ENCODE measurements at places on chromosomes 7 and 10. TPM values are rescaled to one million over a fixed set of nuclear protein-coding genes. Genes with fewer than 3 reads are reported as not detected.

The FAM180A gene
- 0.70 TPM for total RNA-seq

The FOXP2 gene
- total RNA-seq: 6.7 TPM

The AKR1C1 gene
- total RNA-seq: 167 TPM

The TYW1B gene
- 2.9 TPM for total RNA-seq

The WEE2 gene
- total RNA-seq: not detected

The ANKRD2 gene
- not detected for total RNA-seq

The SYNPO2L gene
- total RNA-seq: 0.19 TPM

The IL15RA gene
- 14.4 TPM for total RNA-seq

The LIMK1 gene
- 8.0 TPM for total RNA-seq

The ZNF248 gene
- total RNA-seq: 13.0 TPM

The CLEC2L gene
- total RNA-seq: not detected

The GRM3 gene
- total RNA-seq: not detected

The TBX20 gene
- total RNA-seq: not detected

The CRTAC1 gene
- total RNA-seq: 0.22 TPM

The PILRA gene
- 1.5 TPM for total RNA-seq

The NPY4R gene
- not detected for total RNA-seq

The EN2 gene
- total RNA-seq: not detected

The ASB15 gene
- not detected for total RNA-seq

The TMEM72 gene
- not detected for total RNA-seq

The PPP1R3C gene
- 70.8 TPM for total RNA-seq

The SLC18A2 gene
- total RNA-seq: 0.13 TPM

The MKX gene
- total RNA-seq: 2.5 TPM

The NUDT13 gene
- total RNA-seq: 0.88 TPM

The RNF32 gene
- total RNA-seq: 1.7 TPM

The CYP2C8 gene
- total RNA-seq: 0.19 TPM

The FBXO24 gene
- total RNA-seq: not detected

The GIMAP8 gene
- total RNA-seq: 4.0 TPM
